ENCODE measurements at places on chromosomes 2 and 18.

- no peak for DNase-seq
Observed at GRCh38 chr2:96873651-96874096, 3.8 kb upstream of the SEMA4C start.

DNA sequence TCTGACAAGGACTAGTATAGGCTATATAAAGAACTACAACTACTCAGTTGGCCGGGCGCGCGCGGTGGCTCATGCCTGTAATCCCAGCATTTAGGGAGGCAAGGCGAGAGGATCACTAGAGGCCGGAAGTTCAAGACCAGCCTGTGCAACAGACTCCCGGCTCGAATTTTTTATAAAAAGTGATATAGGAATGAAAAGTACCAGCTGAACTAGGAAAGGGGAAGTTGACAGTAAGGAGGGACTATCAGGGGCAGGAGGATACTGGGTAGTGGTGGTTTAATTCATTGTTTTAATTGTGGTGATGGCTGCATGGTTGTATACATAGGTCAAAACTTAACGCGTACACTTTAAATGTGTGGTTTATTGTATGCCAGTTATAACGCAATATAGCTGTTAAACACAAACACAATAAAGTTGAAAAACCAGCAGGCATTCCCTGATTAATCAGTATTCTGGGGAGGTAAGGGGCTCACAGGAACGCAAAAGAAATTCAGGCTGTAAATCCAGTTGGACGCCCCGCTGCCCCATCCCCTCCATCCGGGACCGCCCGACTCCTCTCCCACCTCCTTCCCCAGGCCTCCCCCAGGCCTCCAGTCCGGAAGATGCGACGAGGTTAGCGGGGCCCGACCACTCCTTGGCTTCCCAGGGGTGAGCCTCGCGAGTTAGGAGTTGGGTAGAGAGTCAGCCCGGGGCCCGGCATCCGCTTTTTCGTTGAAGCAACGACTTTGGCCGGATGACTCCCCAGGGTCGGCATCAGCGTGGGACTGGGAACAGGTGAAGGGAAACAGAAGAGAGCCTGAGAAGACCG, 746 bp upstream of the POLR1B start:
- peak; percentile 70 for DNase-seq

DNA sequence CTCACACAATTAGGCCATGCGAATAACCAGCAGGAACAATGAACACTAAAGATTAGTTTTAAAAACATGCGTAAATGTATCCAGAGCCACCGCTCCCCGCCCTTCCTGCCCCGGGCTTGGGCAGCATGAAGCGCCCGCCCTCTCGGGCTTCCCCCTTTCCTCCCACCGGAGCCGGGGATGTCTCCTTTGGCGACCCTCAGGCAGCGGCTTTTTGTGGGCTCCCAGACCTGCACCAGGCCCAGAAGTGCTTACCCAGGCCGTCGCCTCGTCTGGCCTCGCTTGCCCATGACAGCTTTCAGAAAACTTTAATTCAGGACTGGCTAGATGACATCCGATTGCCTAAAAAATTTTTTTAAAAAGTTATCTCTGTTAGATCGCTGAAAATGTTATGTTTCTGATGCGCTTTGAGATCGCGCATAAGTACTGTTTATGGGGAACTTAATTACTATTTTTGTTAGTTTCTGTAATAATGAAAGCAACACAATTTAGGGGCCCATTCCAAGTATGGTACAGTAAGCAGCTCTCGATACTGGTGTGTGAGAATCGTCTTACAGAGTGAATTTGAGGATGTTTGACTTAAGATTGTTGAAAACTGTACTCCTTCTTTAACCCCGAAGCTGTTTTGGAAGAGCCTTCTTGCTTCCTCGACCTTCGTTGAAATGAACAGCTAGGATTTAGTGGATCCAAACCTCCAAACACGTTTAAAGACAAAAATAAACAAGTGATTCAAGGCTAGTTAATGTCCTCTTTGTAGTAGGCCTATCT, 1.1 kb downstream of the MAP3K20 start:
- DNase-seq: peak; percentile 11

DNA sequence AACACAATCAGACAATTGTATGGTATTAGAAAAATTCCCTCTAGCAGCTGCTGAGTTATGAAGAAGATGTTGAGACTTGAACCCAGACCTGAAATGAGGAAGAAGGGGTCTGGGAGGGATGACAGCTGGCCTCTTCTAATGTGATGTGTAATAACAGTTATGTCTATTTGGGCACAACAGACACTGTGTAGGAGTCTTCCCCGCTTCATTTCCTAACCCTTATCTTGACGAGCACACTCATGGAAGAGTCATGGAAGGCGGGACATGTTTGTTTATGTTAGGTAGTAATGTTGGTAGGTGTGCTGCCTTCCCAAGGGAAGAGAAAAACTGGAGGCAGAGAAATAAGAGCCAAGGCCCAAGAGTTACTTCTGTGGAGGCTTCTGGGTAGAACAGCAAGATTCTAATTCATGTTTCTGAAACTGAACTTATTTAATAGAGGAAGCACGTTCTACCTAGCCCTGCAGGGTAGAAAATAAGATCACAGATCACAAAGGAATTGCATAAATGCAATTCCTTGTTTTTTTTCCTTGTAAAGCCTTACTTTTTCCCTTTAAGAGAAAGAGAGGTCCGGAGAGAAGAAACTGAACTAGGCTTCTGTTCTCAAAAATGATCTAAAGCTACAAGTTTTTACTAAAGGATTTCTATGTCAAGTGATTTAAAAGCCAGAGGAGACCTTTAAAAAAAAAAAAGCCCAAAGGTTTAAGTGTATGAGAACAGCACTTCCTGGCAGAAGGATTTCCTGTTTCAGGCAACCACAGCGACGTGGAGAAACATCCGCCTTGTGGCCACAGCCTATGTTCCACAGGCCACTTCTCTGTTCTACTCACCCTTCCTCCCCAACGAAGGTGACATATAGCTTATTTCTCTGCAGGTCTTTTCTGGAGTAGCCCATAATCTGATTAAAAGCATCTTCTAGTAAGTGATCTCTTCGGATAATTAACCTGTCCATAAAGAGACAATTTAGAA, 68.5 kb upstream of the STK17B start:
- peak; percentile 80 for DNase-seq

DNA sequence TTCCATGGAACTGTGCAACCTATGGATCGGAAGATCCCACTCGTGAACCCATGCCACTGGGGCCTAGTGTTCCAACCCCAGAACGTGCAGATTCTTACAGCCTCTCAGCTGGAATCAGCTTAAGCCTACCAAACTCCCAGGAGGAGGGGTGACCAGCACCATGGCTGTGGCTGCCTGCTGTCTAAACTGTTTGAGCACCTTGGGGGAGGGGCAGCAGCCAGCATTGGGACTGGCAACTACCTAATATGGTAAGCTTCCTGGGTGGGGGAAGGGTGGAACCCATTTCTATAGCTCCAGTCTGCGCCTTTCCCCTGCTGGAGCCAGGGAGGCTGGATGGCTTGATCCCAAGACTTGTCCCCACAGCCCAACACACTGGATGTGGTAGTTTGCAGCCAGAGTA, 10.7 kb upstream of the POLE4 start:
- DNase-seq: no peak

DNA sequence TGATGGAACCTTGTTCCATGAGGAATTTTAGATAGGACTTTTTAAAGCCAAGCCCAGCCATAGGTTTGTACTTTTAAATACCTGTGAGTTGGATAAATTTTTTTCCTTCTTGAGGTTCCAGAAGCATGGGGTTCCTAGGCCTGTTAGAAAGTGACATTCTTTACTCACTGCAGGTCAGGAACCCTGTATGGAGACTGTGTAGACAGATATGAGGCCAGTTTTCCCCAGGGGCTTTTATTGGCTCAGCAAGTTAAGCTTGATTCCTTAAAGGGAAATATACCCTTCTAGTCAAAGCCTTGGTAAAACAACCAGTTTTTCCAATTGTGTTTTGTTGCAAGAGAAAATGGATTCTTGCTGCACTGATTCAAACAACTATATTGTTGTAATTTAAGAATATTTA, 38.4 kb upstream of the GMCL1 start:
- DNase-seq: no peak

- DNase-seq: no peak
Observed at GRCh38 chr2:232362174-232362900, 16.2 kb upstream of the ALPP start.

DNA sequence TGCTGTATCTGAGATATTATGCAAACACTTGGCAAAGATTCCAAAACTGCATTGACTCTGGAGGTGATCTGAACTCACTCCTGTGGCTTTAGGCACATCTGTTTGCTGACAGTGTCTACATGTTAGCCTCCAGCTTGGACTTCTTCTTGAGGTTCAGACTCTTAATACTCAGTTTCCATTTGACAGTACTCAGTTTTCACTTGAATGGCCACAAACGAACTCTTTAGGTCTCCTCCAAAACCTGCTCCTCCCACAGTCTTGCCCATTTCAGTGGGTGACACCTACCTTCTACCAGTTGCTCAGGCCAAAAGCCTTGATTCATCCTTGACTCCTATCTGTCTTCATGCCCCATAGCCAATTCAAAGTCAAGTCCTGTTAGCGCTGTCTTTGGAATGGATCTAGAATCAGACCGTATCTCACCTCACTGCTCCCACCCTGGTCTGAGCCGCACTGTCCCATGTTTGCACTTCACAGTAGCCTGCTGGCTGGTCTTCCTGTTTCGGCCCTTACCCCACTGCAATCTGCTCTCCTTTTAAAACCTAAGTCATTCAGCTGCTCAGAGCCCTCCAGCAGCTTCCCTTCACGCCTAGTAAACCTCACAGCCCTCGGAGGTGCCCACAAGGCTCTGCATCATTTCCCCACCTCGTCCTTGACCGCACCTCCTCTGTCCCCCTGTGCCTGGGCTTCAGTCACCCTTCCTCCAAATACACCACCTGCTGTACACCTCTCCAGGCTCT, 10.5 kb downstream of the ATG16L1 start:
- DNase-seq: no peak
